Dermis microvascular lymphatic vessel endothelial cell (primary cell): ENCODE measurements at places on chromosomes 5 and 9. TPM values are rescaled to one million over a fixed set of nuclear protein-coding genes. Genes with fewer than 3 reads are reported as not detected.

DNA sequence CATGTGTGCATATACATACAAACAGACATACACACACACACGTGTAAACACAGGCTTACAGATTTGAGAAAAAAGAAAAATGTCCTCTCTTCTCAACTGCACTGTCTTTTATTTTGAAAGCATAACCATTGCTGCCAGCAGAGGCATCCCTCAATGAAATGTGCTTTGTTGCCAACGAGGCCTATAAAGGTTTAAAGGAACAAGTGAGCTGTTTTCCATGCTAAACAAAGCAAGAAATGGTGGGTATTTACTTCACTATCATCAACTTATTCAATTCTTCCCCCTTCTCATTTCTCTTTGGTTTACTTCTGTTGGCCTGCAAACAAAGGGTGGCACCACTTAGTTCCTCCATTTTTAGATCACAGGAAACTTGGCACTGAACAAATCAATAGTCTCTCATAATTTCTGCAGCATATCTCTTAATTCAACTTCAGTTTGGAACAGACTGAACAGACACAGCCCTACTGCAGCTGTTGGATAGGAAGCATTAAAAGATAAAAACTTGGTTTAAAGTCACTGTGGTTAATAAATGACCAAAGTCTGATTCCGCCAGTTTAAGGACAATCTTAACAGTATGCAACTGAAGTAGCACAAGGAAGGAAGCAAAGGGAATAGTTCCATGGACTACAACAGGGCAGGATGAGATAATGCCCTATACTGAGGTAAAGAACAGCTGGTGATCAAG is 21.7 kb downstream of the TTC33 start:
- DNase-seq, result peak; percentile 21

DNA sequence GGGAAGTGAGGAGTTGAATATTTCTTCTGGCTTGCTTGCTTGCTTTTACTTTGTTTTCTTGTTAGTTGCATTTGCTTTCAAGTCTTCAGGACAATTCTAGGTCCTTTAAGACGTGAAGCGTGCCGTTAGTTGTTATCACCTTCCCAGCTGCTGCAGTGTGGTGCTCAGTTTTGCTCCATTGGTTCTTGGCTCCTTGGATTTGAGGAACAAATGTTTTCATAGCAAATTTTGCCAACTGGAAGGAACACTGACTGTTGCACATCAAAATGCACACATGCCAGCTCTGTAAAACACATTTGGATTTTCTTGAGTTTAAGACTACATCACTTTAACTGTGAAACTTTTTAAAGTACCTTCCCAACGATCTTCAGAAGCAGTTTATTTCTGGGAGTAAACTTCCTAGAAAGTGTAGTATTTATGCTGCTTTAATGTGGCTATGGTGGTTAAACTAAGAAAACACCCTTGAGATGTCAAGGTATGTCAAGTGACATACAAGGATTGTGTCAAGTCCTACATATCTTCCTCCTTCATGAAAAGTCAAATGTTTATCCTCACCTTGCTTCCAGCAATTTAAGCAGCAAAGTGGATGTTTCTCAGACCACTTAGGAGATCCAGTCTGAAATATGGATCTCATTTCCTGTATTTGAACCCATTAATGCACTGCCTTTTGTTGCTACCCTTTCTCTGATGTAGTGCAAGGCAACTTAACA is 24.9 kb downstream of the MOCS2 start:
- DNase-seq, result no peak

GRCh38 chr9:135661816-135662560 is 1.1 kb upstream of the LCN9 start:
- no peak for DNase-seq

DNA sequence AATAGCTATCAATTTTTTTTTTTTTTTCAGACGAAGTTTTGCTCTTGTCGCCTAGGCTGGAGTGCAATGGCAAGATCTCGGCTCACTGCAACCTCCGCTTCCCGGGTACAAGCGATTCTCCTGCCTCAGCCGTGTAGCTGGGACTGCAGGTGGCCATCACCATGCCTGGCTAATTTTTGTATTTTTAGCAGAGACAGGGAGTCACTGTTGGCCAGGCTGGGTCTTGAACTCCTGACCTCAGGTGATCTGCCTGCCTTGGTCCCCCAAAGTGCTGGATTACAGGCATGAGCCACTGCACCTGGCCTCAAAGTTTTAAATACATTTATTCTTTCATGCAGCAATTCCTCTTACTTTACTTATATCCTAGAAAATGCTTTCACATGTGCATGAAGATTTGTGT is 17.6 kb downstream of the TRIM14 start:
- no peak for DNase-seq

- DNase-seq, result no peak
Measured at GRCh38 chr9:18485714-18486113, 11.8 kb downstream of the ADAMTSL1 start.

GRCh38 chr5:103394676-103395075 is 136.1 kb downstream of the MACIR start:
- no peak for DNase-seq

The SEMA6A gene
- 11.8 and 51.1 TPM in 2 replicates for total RNA-seq

The RIGI gene
- 14.0 and 15.3 TPM in 2 replicates for total RNA-seq

GRCh38 chr9:2174911-2175310 is 159.8 kb downstream of the SMARCA2 start:
- DNase-seq, result no peak

GRCh38 chr9:75858497-75859092 is 31.9 kb upstream of the PCSK5 start:
- no peak for DNase-seq

DNA sequence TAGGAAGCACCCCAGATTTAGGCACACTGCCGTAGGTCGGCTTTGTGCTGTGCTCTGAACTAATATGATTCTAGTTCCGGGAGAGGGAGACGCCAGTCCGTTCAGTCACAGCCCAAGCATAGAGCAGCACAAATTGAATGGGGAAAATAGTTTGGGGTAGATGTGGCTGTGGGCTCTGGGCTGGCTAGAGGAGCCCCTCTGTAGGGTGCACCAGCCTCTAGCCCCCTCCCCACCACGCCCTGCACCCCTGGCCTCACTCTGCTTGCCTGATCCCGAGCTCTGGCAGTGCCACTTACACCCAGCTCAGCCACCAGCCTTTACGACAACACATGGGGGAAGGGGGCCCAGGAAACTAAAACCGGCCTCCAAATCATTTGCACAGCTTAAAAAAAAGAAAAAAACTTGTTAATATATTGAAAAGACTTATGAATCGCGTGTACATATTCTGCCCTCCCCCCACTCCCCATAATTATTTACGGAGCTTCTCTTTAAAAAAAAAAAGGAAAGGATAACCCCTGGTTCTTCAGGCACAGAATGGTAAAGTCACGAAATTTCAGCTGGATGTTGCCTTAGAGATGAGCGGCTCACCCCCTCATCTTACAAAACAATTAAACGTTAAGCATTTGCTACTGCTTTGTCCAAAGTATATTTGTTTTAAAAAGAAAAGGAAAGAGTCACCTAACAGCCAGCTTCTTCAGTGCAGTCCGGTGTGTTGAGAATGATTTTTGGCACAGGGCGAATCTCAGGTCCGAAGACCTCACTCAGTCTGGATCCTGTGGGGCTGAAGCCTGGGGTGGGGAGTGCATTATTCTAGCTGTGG is 3.5 kb downstream of the LMX1B start:
- DNase-seq, result no peak

The COL23A1 gene
- total RNA-seq, result 0.13 TPM in 2 replicates

- peak; percentile 35 for DNase-seq
Measured at GRCh38 chr5:171155621-171156020, 153.4 kb upstream of the TLX3 start.

DNA sequence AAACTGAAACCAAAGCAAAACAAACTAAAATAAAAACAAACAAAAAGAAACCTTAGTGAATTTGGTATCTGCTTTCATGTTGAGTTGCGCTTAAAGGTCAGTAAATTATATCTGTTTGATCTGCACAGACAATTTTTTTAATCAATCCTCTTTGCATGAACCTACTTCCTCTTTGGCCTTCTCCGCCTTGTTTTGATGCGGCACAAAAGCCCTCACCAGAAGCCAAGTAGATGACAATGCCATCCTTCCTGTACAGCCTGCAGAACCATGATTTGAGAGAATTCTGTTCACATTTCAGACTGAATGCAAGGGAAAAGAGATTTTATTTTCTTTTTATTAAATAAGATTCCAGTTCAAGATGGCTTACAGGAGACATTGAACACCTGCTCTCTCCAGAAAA is 473.6 kb upstream of the FTMT start:
- DNase-seq, result peak; percentile 35

DNA sequence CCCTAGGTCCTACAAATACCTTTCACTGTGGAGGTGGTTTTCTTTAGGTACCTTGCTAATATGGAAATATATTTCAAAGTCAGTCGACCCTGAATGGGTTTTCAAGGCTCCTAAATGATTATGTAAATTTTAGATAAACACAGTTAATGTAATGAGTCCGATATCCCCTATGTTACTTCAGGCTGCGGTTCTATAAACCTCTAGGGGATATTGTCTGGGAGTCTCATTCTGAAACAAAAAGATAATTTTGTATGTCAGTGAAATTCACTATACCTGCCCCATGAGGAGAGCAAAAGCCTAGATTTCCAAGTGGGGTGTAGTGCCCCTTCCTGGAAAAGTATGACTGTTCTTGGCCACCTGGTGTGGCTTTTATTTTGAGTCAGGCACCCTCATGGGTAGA is 377.3 kb downstream of the ICE1 start:
- no peak for DNase-seq

DNA sequence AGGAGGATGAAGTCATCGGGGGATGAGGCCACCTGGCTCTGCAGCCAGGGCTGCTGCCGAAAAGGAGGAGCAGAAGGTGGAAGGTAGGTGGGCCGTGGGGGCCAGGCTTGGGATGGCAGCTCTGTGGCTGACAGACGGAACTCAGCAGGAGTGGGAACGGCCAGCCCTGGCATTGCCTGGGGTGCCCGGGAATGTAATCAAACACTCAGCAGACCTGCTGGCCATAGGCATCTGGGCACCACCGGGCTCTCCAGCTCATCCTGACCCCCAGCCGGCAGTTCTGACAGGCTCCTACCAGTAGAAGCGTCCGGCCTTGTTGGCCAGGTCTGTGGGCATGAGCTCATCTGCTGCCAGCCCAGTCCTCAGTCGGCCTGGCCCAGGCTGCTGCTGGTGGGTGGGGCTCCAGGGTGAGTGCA is 4.3 kb upstream of the FAT2 start:
- DNase-seq, result no peak
